ENCODE measurements at places on chromosomes 16 and 17.

DNA sequence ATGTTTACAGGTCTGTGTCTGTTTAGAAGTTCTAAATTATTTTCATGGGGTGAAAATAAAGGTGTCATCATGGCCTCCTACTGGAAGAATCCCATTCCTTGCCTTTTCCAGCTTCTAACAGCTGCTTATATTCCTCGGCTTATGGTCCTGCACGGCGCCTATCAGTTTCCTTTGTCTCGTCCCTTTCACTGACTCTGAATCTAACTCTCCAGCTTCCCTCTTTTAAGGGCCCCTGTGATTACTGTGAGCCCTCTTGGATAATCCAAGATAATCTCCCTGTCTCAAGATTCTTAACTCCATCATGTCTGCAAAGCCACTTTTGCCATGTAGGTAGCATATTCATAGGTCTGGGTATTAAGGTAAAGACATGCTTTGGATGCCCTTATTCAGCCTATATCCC, 441.0 kb upstream of the ERCC4 start:
- DNase-seq = no peak

DNA sequence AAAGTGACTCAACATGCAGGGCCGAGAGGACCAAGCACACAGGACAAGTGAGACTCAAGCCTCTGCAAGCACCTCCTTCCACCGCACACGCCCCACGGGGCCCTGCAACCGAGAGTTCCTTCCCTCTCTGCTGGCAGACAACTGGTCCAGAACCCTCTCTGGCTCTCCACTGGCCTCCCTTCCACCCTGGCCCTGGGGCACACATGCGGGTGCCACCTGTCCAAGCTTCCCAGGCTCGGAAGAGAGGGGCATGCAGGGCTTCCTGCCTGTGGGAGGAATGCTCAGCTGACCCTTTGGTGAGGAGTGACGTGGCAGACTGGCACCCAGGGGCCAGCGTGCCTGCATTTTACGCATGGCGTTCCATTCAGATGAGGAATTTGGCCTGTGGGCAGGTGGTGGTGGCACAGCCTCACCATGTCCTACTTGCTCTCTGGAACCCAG, 59.8 kb downstream of the PIPOX start:
- no peak for DNase-seq

DNA sequence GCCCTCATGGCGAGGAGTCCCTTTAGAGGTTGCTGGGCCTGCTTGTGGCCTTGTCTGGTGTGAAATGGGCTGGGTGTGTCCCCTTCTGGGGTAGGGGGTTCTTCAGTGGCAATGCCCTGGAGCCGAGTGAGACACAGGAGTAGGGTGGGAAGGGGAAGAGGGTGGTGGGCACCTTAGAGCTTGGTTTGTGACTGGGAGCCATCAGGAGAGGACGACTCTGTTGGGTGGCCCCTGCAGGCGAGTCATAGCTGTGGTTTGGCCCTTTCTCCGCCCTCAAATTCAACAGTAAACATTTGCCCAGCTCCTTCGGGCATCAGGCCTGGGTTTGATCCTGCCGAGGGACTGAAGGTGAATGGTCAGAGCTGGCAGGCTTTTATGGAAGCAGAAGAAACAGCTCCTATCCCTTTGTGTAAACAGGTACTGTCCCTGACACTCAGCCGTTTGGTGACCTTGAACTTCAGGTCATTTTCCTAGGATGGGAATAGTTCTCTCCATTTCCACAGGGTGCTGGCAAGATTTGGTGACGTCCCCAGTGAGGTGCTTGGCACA, 2.9 kb downstream of the E4F1 start:
- DNase-seq = no peak

- DNase-seq = no peak
These were observed 450.6 kb upstream of the PSMD7 start for GRCh38 chr16:73846007-73846330.

DNA sequence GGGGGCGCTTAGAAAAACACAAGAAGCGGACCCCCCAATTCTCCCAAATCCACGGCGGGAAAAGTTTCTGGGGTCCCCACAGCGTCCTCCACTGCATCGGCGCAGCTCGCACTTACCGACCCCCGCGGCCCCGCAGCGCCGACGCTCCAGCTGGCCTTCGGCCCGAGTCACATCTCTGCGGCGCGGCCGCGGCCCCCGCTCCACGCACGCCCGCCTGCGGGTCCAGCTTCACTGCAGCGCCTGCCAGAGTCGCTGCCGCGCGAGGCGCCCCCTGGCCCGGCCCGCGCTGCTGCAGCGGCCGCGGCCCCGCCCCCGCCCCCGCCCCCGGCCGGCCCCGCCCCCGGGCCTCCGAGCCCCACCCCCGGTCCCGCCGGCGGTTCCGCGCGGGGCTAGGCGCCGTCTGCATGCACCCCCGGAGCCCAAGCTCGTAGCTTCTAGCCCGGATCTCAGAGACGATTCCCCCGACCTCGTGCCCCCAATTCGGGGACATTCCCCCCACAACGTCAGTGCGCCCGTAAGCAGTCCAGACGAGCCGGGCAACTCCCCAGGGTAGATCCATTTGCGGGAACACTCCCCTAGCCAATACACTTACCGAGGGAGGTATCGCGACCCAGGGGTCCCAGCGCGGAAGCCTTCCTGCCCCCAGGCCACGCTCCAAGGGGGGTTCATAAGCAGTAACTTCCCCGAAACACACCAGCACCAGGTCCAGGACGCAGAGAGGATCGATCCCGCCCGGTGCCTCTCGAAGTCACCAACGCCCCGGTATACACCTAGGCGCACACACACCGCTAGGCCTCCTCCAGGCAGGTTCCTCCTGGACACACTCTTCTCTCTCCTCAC, at the start of gene GPRC5B:
Gene GPRC5B, minus strand, starts transcription at position 238 of the 840 bp plus-strand sequence. CDS start 12,003 bp downstream, outside the sequence.
- peak; percentile 19 for DNase-seq

DNA sequence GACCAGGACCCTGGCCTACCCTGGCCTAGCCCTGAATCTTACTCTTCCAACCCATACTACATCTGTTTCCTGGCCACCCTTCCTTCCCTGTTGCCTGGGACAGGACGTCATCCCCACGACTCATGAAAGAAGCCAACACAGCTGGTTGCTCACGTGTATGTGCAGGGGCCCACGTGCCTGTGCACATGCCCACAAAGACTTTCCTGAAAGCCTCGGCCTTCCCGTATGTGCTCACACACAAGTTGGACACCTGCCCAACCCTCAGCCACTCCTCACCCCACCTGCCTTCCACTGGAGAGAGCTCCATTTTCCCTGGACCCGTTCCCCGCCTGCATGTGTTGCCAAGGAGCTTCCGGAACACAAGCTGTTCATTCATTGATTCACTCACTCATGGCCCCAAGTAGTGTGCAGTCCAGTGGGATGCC, 7.0 kb downstream of the PLXDC1 start:
- DNase-seq = no peak

GRCh38 chr17:6938637-6939036, 57.2 kb upstream of the ALOX12 start:
- no peak for DNase-seq

DNA sequence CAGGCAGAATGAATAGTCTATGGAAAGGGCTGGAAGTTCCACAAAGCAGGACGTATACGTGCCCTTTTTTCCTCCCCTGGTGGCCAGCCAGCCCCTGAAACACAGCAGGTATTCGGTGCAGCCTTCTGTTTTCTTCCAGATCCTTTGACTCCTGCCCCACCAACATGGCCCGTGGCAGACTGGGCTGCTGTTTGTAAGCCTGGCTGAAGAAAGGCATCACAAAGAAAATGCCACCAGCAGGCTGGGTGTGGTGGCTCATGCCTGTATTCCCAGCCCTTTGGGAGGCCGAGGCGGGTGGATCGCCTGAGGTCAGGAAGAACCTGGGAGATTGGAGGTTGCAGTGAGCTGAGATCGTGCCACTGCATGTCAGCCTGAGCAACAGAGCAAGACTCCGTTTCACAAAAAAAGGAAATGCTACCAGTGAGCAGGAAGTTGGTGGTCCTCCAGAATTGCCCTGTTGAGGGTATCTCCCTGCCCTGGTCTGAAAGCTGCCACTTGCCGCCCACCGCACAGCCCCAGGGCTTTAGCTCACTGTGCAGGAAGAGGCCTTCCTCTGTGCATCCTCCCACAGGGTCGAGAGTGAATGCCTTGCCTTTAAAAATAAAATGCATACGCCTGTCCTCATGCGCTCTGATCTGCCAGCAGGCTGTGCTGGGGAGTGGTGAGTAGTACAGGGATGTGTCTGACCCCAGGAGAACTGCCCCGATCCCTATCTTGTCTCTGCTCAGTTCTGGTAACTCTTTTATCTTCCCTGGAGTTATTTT, 587.7 kb downstream of the MAF start:
- DNase-seq = no peak

- DNase-seq = no peak
These were observed 603 bp downstream of the RGS11 start for GRCh38 chr16:275041-275641.

- no peak for DNase-seq
These were observed 21.7 kb downstream of the FAM117A start for GRCh38 chr17:49742166-49742638.

GRCh38 chr16:53949715-53950410, 245.9 kb downstream of the FTO start:
- DNase-seq = no peak

GRCh38 chr17:66552371-66552770, 250.0 kb downstream of the PRKCA start:
- DNase-seq = no peak

- DNase-seq = no peak
These were observed 53.3 kb upstream of the ENDOV start for GRCh38 chr17:80361495-80362220.

DNA sequence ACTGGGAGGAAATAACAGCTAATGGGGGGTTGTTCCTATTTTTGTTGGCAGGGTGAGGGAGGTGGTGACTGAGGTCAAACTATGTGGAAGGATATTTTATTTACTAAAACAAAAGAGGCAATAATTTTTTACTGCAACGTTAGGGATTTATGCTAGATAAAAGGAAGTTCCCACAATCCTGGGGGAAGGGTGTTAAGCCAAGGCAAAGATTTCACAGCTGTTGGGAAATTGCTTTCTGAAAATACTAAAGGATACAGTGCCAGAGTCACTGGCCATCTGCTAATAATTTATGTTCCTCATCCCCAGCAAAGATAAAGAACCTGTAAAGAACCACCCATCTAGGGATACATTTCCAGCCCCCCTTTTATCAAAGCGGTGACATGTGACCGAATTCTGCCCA, 756.0 kb upstream of the RBFOX1 start:
- no peak for DNase-seq

- no peak for DNase-seq
These were observed 1.9 kb downstream of the OR1F1 start for GRCh38 chr16:3189869-3190268.

DNA sequence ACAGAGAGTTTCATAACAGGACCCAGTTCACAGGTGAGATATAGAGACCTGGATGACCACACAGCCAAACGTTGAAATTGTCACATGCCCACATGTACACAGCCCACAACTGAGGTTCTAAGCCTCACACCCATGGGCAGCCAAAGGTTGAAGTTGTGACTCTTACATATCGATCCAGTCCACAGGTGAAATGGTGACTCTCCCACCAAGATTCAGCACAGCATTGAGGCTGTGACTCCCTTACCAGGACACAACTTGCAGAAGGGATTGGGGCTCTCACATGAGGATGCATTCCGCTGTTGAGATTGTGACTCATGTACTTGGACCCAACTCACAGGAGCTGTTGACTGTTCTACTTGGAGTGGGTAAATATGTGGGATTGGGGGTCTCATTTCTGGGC, 1836.4 kb downstream of the TP53TG3F start:
- no peak for DNase-seq

- DNase-seq = no peak
These were observed 41.9 kb upstream of the WSCD1 start for GRCh38 chr17:6028294-6028693.

DNA sequence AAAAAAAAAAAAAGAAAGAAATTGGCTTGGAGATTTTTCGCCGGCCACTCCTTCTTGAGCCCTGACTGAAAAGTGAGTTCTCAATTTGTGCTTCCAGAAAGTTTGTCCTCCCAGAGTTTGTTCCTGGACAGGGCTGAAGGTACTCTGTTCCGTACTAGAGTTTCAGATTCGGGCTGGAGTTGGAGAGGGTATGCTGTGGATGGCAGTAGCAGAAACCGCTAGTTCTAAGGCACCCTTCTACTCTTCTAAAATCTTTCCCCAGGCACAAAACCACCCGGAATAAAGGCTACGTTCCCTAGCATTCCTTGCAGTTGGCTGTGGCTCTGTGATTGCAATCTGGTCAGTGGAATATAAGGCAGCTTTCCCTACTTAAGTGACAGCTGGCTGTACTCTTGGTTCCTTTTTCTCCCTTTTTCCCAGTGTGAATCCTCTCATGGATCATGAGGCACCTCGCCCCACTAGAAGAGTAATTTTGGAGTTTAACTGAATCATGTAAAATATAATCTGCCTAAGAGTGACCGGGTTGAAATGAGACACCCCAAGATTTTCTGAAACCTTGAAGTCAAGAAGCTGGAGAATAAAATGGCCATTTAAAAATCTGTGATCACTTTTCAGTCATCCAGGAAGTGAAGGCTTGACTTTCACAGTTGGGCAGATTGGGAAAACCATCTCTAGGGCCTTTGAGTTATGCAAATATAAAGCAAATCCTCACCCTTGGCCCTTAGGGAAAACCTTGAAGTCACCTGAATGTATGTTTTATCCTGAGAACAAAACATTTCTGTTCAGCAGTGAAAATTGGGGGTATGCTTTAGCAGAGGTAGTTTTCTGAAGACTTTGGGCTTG, 901 bp upstream of the HEATR6 start:
- DNase-seq = no peak

DNA sequence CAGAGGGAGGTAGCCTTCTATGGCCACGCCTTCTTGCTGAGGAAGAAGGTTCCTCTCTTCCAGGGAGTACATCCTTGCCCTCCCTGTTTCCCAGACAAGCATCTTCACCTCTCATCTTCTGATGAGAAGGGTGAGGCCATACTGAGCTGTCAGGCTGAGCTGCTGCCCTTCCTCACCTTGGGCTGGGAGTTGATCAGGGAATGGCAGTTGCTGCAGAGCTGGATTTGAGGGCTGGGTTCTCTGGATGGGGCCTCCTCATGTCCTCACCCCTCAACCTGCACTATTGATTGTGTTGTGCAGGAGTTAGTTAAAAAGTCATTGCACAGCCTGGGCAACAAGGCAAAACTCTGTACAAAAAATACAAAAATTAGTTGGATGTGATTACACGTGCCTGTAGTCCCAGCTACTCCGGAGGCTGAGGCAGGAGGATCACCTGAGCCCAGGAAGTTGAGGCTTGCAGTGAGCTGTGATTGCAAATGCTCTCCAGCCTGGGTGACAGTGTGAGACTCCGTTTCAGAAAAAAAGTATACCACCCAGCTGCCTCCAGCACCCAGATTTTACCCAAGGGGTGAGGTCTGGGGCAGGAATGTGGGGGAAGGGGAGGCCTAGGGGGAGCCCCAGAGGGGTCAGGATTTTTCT, 2.0 kb downstream of the ERBB2 start:
- no peak for DNase-seq

Data from stimulated activated CD4-positive, alpha-beta T cell treated with anti-CD3 and anti-CD28 coated beads, Interleukin-1b, Interleukin-23, amount 100 ng/mL, for 48 hours (primary cell).